Ureter (tissue), 1 donor: ENCODE measurements at places on chromosomes 4 and X.
A peak's percentile ranks its signal among the peaks of the same experiment; 100 is the strongest.

GRCh38 chr4:185254434-185254833 is 45.0 kb downstream of the SNX25 start:
- no peak for DNase-seq

- DNase-seq: no peak
Observed at GRCh38 chrX:110985470-110985869, 110.5 kb upstream of the PAK3 start.

DNA sequence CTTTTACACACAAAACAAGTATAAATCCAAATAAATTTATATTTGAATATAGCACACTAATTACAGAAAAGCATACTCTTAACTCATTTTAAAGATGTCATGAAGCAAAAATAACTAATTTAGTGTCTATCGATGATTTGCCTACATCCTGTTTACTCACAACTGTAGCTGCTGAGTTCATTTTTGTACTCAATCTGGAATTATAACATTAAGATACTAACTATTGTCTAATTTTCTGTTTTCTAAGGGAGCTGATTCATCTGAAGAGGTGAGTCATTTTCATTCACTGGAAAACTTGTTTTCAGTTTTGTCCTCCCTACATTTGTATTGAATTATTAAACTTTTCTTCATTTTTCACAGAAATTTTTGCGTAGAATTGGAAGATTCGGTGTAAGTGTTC is 3.7 kb downstream of the STATH start:
- DNase-seq: no peak

DNA sequence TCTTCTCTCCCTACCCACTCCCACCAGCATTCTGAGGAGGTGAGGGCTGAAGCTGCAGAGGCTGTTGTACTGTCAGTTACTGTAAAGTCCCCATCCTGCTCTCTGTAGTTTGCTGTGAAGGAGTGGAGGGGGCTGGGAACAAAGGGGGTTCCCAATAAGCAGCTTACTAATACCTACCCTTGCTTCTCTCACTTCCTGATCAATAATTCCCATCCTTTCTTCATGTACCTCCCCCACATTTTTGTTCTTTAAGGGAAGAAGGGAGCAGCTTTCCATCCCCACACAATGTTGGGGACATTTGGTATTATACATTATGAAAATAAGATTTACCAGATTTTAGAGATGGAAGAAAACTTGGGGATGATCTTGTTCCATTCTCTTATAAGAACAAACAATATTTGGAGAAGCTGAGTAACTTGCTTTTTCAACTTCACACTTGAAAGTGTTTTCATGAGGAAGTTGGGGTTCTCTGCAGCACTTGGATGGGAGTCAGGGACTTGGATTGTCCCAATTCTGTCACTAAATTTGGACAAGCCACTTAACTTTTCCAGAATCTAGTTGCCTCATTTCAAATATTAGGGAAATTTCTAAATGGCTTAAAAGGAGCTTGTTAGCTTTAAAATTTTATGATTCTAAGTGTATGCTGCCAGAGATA is 5.4 kb downstream of the TBC1D1 start:
- DNase-seq: no peak

DNA sequence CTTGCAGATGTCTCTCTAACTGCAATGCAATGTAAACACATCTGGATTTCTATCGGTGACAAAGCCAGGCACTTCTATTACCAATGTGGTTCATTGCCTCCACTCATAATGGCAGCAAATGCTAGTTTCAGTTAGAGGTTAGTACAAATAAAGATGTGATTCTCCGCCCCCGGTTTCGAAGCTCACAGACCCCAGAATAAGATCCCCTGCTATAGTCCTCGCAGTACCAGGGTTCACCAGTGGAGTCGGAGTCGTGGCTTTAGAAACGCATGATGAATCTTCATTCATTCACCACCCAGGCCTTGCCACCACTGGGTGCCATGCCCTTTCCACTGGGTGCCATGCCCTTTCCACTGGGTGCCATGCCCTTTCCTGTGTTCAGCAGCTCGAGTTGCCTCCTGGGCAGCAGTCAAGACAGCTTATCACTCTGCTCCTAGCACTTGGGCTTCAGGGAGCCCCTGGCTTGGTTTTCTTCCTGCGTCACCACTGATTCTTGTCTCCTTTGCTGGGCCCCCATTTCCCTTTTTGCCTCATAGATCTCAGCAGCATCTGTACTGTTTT is 3.5 kb upstream of the NAA10 start:
- DNase-seq: no peak

DNA sequence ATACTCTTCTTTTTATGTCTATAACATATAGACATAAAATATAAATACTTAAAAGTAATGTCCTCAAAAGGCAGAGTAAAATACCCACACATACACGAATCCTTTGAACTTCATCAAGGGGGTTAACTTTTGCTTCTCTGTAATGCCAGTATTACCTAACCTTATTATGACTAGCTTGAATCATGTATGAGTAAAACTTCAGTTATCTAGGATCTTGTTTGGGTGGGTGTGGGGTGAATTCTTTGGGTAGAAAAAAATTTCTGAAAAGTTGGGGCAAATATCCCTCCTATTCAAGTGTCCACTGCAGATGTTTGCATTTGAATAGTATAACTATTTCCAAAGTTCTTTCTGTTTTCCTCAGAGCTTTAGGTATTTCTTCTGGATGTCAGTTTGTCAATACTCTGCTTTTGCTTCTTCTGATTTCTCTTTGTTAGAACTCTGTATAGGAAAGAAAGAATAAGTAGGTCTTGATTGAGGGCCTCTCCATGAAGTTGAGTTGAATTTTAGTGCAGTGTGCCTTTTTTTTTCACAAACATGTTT is 173.8 kb downstream of the ADGRL3 start:
- DNase-seq: no peak

GRCh38 chr4:80221161-80221560 is 23.9 kb downstream of the PRDM8 start:
- DNase-seq: no peak

- DNase-seq: no peak
Observed at GRCh38 chr4:139872274-139872673, 206.7 kb downstream of the MGST2 start.

DNA sequence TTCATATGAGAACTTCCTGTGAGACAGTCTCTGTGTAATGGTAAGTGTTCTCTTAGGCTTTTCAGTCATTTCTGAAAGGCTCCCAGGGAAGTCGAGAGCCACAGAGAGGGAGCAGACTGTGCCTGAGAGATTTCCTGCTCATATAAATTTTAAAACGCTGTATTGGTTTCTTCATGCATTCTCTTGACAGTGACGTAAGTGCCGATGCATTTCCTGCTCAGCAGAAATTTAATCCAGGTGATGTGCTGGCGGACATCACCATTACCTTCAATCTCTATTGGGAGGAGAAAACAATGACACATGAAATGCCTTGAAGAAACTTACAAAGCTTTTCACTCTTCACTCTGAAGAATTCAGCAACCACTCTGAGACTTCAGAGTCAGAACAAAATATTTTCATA is 383.6 kb downstream of the BMPR1B start:
- DNase-seq: no peak

- no peak for DNase-seq
Observed at GRCh38 chr4:81921751-81922159, 450.0 kb upstream of the RASGEF1B start.

GRCh38 chr4:138680989-138681604 is 334.5 kb upstream of the NOCT start:
- peak; percentile 87 for DNase-seq

- peak; percentile 56 for DNase-seq
Observed at GRCh38 chrX:9530848-9531274, 66.0 kb downstream of the TBL1X start.

DNA sequence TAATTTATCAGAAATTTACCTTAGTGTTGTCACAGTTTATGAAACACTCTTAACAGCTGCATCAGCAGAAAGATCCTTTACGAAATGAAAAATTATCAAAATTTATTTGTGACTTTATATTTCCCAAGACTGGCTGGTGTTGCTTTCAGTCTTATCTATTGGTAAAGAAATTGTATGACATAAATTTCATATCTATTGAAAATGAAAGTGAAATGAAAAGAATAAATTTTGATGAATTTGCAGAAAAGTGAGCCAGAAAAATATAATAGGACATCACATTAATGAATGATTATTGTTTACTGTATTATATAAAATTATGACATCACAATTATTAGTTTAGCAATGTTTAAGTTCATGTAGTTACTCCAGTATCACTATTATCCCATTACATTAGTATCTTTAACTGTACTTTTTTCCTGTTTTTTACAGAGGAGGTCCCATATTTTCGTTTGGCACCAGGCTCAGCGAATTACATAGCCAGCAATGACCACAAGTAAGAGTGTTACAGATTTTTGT is 13.2 kb upstream of the TMEM165 start:
- no peak for DNase-seq

DNA sequence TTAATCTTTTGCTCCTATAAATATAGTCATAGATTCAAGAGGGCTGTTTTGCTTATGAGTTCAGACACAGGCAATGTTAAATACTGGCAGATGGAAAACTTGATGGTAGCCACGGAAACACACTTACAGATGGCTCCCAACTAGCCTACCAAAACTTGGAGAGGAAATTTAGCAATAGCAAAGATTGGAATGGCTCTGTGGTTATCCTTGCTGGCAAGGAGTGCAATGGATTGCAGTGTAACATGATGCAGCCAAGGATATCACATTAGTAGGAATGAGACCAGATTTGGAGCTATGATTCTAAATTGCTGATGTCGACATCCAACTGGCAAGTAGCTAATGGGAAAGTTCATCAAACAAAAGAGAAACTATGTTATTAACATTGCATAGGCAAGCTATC is 791.0 kb upstream of the DIAPH2 start:
- no peak for DNase-seq

GRCh38 chrX:110944751-110945675 is 149.4 kb upstream of the CHRDL1 start:
- DNase-seq: no peak

DNA sequence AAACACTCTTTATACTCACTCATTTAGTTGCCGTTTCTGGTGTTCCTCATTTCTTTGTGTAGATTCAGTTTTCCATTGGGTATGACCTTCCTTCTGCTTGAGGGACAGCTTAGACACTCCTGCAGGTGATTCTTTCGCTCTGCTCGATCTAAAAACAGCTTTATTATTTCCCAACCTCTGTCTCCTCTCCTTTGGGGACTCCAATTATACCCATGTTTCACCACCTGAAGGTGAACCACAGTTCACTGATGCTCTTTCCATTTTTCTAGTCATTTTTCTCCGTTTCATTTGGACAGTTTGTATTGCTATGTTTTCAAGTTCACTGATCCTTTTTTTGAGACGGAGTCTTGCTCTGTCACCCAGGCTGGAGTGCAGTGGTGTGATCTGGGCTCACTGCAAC is 4.6 kb upstream of the FGFRL1 start:
- DNase-seq: no peak

- DNase-seq: no peak
Observed at GRCh38 chr4:147843162-147843561, 111.3 kb downstream of the ARHGAP10 start.

GRCh38 chr4:169239221-169239905 is 31.4 kb downstream of the SH3RF1 start:
- no peak for DNase-seq

DNA sequence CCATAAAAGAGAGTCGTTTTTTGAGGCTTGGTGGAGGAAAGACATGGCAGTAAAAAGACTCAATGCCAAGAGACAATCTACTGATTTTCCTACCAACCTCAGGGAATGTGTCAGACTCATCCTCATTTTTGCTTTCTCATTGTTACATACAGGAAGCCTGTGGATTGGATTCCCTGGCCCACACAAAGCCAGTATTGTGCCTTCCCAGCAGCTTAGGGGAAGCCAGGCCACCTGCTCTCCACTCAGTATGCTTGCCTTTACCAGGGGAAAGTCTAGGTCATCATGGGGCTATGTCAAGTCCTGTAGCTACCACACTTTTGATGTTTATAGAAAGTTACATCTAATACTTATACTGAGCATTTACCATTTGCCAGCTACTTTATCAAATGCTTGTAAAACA is 11.0 kb downstream of the BMX start:
- DNase-seq: no peak

DNA sequence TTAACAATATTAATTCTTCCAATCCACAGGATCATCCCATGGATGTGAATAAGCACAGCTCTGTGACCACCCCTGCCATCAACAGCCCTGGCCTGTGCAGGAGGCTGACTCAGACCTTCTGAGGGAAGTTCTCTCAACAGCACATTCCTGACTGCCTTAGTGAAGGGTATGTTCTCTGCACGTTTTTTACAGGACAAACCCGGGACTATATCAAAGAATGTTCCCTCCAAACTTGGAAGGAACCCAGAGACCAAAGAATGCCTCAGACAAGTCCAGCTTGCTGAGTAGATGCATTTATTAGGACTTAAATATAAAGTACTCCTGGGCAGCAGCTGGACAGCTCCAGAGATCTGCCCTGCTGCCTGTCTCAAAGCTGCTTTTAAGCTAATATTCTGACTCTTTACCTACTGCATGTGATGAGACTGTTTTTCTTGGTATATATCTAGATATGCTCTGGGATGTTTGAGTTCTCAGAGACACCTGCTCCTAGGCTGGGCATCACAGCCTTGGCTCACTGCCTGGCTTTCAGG is 1127.8 kb upstream of the PRKX start:
- no peak for DNase-seq

DNA sequence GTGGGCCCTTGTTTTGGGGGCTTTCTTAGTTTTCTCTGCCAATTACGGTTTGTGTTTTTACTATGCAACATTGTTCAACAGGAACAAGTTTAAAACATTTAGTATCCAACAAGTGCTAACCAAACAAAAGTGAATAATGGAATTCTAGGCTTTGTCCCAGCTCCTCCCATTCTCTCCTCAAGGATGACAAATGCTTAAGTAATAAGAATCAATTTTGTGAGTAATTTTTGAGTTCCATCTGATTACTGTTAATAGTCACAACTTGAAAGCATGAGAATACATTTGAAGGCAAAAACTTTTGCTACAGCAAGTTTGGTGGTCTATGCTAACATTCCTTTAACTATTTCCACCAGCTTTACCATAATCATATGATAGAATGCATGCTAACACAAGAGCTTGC is 78.1 kb upstream of the HPGD start:
- no peak for DNase-seq

DNA sequence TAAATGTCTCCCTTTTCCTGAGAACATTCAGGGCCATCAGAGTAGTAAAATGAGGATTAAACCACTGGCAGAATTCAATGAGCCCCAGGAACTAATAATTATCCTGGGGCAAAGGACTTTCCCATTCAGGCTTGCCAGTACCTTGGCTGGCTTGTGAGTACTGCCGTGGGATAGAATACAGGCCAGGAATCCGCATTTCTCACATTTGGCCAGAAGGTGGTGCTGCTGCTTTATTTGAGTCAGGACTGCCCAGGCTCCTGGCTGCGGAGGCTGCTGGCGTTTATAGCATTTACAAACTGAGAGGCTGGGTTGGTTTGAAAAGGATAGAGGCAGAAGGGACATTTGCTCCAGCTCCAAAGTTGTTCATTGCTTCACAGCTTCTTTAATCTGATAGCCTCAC is 91.4 kb downstream of the RTL9 start:
- DNase-seq: peak; percentile 83
